RWPE2 (cell line): ENCODE measurements at places on chromosomes 4 and X.
A peak's percentile ranks its signal among the peaks of the same experiment; 100 is the strongest.

- H3K36me3 ChIP-seq, result no peaks in the 10 kb centered on the region
- H3K27me3 ChIP-seq, result no peaks in the 10 kb centered on the region
- H3K27ac ChIP-seq, result no peak overlapping the region
- no peak for DNase-seq
- H3K4me3 ChIP-seq, result no peak overlapping the region
Measured at GRCh38 chr4:132001542-132001941, 1147.6 kb upstream of the PCDH10 start.

DNA sequence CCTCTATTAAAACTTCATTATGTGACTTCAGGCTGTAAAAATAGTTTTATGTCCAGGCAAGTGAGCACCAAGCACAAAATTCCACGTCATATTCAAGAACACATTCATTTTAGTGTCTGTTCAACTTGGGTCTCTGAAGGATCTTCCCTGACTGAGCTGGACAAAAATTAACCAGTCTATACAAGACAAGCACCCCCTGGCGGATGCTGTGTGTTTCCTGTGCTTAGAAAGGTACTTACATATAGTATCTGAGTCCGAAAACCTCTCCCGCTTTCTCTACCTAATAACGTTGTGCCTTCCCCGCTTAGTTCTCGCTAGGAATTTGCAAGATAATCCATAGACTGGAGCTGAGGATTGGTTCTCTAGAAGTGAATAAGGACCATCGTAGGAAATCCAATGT is 2214.5 kb upstream of the TENM3 start:
- H3K27me3 ChIP-seq, result peaks cover 5% of the 10 kb centered on the region
- no peaks in the 10 kb centered on the region for H3K36me3 ChIP-seq
- no peak overlapping the region for H3K4me3 ChIP-seq
- no peak overlapping the region for H3K27ac ChIP-seq
- no peaks in the 10 kb centered on the region for H3K4me1 ChIP-seq

GRCh38 chr4:19329631-19330030 is 922.1 kb upstream of the SLIT2 start:
- no peak overlapping the region for H3K4me3 ChIP-seq
- no peaks in the 10 kb centered on the region for H3K27me3 ChIP-seq
- DNase-seq, result no peak
- no peak overlapping the region for H3K27ac ChIP-seq
- H3K4me1 ChIP-seq, result no peaks in the 10 kb centered on the region

- DNase-seq, result no peak
- H3K36me3 ChIP-seq, result no peaks in the 10 kb centered on the region
- H3K27ac ChIP-seq, result no peak overlapping the region
- no peaks in the 10 kb centered on the region for H3K4me1 ChIP-seq
- H3K27me3 ChIP-seq, result no peaks in the 10 kb centered on the region
- no peak overlapping the region for H3K4me3 ChIP-seq
Measured at GRCh38 chrX:39771089-39771488, 326.7 kb downstream of the BCOR start.

DNA sequence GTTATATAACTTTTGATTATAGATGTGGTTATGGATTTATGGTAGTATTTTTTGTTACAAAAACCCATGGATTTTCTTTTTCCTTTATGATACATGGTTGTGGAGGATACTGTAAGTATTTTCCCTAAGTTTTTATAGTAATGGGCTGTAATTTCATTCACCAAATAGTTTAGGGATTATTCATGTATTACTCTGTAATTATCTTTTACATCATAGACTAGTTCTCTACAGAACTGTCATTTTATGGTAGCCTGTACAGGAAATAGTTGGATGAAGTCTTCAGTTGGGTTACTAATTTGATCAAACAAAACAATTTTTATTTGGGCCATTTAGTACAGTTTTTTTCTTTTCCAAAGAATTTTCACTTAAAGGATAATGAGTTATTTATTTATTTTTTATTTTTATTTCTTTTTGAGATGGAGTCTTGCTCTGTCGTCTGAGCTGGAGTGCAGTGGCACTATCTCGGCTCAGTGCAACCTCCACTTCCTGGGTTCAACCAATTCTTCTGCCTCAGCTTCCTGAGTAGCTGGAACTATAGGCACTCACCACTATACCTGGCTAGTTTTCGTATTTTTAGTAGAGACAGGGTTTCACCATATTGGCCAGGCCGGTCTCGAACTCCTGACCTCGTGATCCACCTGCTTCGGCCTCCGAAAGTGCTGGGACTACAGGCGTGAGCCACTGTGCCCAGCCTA is 42.1 kb downstream of the RBPJ start:
- no peak for DNase-seq
- no peak overlapping the region for H3K4me3 ChIP-seq
- peaks cover 11% of the 10 kb centered on the region for H3K4me1 ChIP-seq
- H3K27ac ChIP-seq, result no peak overlapping the region

GRCh38 chr4:26916195-26916594 is 55.6 kb downstream of the STIM2 start:
- H3K4me1 ChIP-seq, result no peaks in the 10 kb centered on the region
- no peak overlapping the region for H3K27ac ChIP-seq
- DNase-seq, result no peak
- H3K4me3 ChIP-seq, result no peak overlapping the region

GRCh38 chrX:54482839-54483593 is 13.0 kb downstream of the FGD1 start:
- no peaks in the 10 kb centered on the region for H3K27me3 ChIP-seq
- no peak overlapping the region for H3K4me3 ChIP-seq
- H3K4me1 ChIP-seq, result no peaks in the 10 kb centered on the region
- H3K27ac ChIP-seq, result no peak overlapping the region
- DNase-seq, result no peak
- H3K36me3 ChIP-seq, result no peaks in the 10 kb centered on the region

DNA sequence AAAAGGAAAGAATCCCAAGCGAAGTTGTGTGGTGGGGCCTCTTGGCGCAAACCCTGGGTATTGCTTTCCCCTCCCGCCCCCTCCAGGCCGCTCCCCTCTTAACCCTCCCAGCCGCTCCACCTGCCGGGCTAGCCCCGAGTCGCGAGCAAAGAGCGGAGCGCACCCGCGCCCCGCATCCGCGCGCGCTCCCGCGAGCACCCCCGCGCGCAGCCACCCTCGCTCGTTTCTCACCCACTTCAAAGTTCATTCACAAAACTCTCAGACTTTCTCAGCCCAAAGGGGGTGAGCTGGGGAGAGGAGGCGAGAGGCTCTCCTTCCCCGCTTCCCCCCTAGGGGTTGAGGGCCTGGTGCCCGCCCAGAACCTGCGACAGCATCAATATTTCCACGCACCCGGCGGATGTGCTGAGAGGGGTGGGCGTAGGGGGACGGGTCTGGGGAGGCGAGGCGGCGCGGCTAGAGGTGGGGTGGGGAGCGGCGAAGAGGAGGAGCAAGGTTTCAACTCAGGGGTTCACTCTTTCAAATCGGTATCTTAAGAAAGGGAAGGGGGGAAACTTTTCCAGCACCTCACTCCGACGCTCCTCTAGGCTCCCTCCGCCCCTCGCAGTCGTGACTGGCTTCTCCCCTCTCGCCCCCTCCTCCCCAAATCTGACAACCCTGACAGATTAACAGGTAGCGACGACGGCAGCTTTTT is 1.8 kb downstream of the MAML3 start:
- no peaks in the 10 kb centered on the region for H3K4me1 ChIP-seq
- H3K27me3 ChIP-seq, result no peaks in the 10 kb centered on the region
- DNase-seq, result peak; percentile 67
- H3K4me3 ChIP-seq, result peak overlapping the region; percentile 70
- H3K27ac ChIP-seq, result peak overlapping the region; percentile 81

- no peak overlapping the region for H3K27ac ChIP-seq
- no peak for DNase-seq
- peaks cover 8% of the 10 kb centered on the region for H3K4me1 ChIP-seq
- H3K27me3 ChIP-seq, result no peaks in the 10 kb centered on the region
- no peaks in the 10 kb centered on the region for H3K36me3 ChIP-seq
Measured at GRCh38 chrX:152817078-152817764, 13.3 kb downstream of the CETN2 start.

- H3K4me1 ChIP-seq, result peaks cover 9% of the 10 kb centered on the region
- H3K27ac ChIP-seq, result no peak overlapping the region
- H3K36me3 ChIP-seq, result no peaks in the 10 kb centered on the region
- no peak overlapping the region for H3K4me3 ChIP-seq
- DNase-seq, result no peak
- no peaks in the 10 kb centered on the region for H3K27me3 ChIP-seq
Measured at GRCh38 chr4:185728893-185729292, 83.1 kb downstream of the SORBS2 start.
